IPS-NIHi11 (cell line): ENCODE measurements at places on chromosomes 7 and 10.
A peak's percentile ranks its signal among the peaks of the same experiment; 100 is the strongest.

DNA sequence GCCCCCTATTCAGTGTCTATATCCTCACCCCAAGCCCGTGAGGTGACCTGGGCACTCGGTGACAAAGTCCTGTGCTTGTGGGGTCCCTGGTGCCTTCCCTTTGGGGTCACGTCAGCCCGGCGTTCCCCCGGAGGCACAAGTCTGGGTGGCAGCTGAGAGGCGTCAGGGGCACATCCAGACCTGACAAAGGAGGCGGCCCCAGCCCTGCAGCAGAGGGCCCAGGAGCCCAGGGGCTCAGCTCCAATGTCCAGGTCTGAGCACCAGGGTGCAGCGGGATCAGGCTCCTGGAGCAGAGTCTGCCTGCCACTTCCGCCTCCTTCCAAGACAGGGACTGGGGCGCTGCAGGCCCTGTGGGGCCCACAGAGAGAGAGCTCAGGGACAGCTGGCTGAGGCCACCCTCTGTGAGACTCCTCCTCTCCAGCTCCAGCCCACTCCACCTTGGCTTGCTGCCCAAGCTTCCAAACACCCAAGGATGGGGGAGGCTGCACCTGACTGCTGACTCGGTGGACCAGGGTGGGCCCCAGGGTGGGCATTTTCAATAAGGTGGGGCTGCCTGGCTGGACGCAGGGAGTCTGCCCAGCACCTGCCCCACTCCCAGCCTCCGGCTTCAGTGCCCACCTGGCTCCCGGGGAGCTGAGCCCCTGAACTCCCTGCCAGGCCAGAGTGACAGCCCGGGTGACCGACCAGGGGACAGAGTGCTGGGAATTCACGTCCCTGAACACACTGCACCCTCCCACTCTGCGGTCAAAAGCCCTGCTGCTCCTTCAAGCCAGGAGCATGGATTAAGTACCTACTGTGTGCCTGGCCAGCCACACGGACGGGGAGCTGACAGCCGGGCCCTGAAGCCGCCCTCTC lies 1.0 kb upstream of the KNDC1 start:
- DNase-seq, result peak; percentile 58

GRCh38 chr10:21975378-21975990 lies 28.0 kb downstream of the DNAJC1 start:
- DNase-seq, result no peak

- DNase-seq, result no peak
These were observed 266.9 kb downstream of the TNS3 start for GRCh38 chr7:47314728-47315607.

DNA sequence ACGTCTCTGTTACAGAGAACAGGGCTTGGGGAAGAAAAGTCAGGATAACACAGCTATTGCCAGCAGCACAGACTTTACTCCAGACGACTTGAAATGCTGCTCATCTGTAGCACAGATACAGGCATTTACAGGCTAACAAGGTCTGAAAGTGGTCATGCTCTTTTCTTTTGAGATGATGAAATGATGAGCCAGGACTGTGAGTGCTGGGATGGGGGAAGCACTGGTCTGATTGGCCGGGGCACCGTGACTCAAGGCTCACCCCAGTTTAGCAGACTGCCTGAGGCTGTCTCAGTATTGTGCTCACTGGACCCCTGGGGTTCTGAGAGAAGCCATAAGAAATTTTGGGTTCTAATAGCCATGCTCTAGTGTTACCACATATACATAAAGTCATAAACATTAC lies 12.4 kb downstream of the SMKR1 start:
- no peak for DNase-seq

GRCh38 chr7:71130031-71130679 lies 1.8 kb upstream of the GALNT17 start:
- DNase-seq, result no peak

DNA sequence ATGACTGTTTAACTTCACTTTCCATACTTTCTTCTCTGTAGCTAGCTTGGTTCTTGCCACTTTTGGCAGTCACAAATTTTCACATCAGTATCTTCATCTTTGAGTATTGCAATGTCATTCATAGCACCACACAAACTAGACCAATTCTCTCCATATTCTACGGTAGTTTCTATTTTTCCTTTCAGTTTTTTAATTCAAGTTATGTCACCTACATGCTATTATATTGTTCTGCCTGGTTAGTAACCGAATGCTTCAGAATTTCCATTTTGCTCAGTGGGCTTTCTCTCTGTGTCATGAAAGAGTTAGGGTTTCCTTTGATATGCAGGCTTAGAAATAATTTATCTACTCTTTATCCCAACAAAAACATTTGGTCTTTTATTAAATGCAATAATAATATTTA lies 896.5 kb downstream of the GATA3 start:
- DNase-seq, result no peak

GRCh38 chr10:60353519-60354258 lies 36.0 kb downstream of the ANK3 start:
- no peak for DNase-seq

GRCh38 chr10:129601737-129602136 lies 134.7 kb downstream of the MGMT start:
- no peak for DNase-seq

DNA sequence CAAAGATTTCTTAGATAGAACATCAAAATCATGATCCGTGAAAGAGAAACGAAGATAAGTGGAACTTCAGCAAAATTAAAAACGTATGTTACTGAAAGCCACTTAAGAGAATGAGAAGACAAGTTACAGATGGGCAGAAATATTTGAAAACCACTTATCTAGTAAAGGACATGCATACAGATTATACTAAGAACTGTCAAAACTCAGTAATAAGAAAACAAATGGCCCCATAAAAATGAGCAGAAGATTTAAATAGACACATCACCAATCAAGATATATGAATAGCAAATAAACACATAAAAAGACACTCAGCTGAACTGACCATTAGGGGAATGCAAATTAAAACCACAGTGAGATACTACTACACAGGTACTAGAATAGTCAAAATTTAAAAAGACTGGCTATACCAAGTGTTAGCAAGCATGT lies 343.7 kb downstream of the PTEN start:
- no peak for DNase-seq

DNA sequence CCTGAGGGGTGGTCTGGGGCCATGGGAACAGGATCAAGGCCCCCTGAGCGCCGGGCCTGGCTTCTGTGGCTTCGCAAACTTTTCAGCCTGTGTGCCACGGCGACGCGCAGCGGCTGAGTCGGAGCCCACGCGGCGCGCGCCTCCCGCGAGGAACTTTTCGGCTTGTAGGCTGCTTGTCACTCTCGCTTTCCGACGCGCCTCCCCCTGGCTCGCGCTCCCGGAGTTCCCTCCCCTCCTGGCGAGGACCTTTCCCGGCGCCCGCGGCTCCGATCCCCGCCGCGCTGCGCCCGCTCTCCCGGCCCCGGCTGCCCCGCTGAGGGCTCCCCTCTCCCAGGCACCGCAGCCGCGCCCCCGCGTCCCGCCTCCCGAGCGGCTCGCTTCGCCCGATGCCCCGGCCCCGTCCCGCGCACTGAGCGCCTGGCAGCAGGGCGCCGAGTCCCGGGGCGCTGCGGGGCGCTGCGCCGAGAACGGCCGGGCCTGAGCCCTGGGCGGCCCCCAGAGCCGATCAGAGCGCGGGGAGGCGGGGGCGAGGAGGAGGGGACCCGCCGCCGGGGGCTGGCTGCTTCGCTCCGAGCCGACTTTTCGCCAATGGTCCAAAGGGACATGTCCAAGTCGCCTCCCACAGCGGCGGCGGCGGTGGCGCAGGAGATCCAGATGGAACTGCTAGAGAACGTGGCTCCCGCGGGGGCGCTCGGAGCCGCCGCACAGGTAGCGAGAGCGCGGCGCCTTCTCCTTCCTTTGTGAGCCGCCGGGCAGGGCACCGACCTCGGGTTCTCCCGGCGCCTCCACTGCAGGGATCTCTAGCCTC lies at the start of gene CACNB2:
CACNB2 (plus strand) TSS at position 276 of the 808 bp plus-strand sequence.
- peak; percentile 60 for DNase-seq

GRCh38 chr7:22127835-22128527 lies 182.3 kb upstream of the CDCA7L start:
- DNase-seq, result no peak

DNA sequence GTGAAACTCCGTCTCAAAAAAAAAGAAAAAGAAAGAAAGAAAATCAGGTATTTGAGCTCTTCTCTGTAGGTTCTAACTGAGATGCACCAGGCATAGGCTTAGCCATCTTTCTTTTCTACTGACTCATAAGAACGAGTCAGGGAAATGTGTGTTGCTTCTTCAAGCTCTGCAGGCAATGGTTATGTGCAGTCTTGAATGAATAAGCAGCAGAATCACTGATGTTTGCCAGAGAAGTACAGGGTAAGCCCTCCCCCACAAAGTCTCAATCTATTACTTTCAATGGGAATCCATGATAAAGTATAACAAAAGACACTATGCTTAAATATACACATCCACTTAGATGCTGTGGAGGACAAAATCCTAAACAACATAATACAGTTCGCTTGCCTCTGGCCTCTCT lies 239.2 kb downstream of the PARD3 start:
- no peak for DNase-seq

GRCh38 chr7:41955893-41956675 lies 253.2 kb upstream of the INHBA start:
- peak; percentile 81 for DNase-seq

GRCh38 chr10:50508315-50509051 lies 115.3 kb downstream of the SGMS1 start:
- no peak for DNase-seq

GRCh38 chr7:105571891-105572290 lies 9.4 kb downstream of the EFCAB10 start:
- no peak for DNase-seq

- DNase-seq, result no peak
These were observed 173.3 kb downstream of the LSM5 start for GRCh38 chr7:32316839-32317238.

- DNase-seq, result no peak
These were observed 185.5 kb upstream of the SH2B2 start for GRCh38 chr7:102101111-102101551.

DNA sequence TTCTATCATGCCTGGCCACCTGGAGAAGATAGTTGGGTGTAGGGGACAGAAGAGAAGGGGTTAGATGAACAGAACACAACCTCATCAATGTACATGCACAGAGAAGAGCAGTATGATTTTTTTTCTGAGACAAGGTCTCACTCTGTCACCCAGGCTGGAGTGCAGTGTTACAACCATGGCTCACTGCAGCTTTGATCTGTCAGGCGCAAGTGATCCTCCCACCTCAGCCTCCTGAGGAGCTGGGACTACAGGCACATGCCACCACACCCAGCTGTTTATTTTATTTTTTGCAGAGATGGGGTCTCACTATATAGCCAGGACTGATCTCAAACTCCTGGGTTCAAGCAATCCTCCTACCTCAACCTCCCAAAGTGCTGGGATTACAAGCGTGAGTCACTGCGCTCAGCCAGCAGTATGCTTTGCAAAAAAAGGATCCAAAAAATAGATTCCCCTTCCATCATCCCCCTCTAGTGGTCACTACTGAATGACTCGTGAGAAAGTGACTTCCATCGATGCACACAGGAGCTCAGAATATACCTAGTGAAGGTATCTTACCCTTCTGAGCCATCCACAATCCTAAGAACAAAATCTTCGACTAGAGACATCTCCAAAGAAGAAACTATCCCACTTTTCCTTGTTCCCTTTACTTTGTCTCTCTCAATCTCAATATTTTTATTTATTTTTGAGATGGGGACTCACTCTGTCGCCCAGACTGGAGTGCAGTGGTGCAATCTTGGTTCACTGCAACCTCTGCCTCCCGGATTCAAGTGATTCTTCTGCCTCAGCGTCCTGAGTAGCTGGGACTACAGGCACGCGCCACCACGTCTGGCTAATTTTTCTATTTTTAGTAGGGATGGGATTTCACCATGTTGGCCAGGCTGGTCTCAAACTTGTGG lies 21.0 kb downstream of the ZCWPW1 start:
- peak; percentile 69 for DNase-seq

- no peak for DNase-seq
These were observed 112.7 kb downstream of the MTERF1 start for GRCh38 chr7:91767820-91768219.

DNA sequence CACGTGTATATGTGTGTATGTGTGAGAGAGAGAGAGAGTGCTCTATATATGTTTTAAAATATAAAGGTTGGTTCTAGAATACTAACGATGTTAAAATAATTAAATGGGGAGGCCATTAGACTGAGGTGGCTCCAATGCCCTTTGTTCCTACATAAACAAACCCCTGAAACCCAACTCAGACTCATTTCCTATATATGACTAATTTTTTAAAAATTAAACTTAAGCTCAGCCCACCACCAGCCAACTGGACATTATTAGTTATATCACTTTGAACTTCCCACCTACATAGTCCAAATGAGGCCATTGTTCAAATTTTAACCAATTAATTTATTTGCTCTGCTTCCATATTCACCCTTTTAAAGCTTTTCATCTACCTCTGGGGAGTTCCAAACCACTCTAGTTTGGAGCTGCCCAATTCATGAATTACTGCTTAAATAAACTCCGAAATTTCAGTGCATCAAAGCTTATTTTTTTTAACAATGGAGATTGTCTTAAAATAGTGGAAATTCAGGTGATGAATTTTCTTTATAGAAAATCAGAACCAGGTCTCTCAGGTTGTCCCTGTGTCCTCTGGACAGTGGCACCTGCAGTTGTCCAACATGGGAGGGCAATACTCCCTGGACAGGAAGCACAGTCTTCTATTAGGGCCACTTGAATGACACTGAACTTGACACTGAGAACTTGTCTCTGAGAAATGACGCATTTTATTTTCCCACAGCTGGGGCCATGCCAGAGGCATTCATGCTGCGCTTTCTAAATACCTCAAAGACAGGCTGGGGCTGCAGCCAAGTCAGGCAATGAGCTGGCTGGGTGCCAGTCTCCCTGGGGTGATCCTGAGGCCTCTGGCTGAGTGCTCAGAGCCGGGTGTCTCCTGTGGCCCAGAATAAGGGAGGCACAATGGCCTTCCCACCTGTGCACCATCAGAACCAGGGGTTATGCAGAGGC lies 109.5 kb upstream of the TMEM72 start:
- peak; percentile 37 for DNase-seq
